KBM-7 (cell line): ENCODE measurements at places on chromosomes 12 and 14.
A peak's percentile ranks its signal among the peaks of the same experiment; 100 is the strongest.

- DNase-seq, result peak; percentile 90
Measured at GRCh38 chr14:24013654-24014514, 25.2 kb downstream of the DHRS4L2 start.

- DNase-seq, result no peak
Measured at GRCh38 chr12:48580831-48581230, 11.0 kb upstream of the LALBA start.

- DNase-seq, result no peak
Measured at GRCh38 chr12:126464153-126464552, 1398.9 kb downstream of the AACS start.

- no peak for DNase-seq
Measured at GRCh38 chr12:101173197-101173749, 36.8 kb downstream of the SLC5A8 start.

GRCh38 chr14:85701763-85702162, 171.8 kb downstream of the FLRT2 start:
- DNase-seq, result no peak

DNA sequence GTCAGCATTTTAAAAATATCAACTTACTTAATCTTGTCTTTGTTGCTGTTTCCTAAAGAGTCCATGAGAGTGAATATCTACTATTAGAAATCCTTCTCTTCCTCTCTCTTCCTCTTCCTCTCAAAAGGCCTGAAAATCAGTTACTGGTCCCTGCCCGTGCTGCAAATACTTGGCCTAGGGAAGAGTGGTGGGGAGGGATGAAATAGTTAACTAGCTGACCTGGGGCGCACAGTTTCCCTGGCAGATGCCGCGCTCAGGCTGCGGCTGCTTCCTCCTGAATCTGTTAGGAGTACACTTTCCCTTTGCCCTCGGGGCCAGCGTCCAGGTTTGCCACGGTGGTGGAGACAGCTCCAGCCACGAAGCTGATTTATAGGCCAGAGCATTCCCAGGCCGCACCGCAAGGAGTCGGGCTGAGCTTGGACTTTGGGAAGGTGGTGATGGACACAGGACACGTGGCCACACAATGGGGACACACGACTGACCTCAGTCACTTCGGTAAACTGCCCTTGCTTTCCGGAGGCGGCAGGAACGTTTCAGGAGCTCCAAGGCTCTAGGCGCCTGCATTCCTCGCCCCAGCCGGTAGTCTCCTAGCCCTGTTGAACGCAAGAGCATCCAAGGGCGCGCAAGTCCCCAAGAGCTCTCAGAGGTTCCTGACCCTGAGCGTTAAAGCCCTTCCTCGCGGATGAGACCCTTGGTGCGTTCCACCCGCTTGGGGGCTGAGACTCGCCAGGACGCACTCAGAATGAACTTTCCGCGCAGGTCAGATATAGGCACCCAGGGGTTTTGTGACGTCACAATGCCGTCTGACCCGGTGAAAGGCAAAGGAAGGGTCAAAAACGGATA, 7.1 kb upstream of the ASCL1 start:
- DNase-seq, result no peak

DNA sequence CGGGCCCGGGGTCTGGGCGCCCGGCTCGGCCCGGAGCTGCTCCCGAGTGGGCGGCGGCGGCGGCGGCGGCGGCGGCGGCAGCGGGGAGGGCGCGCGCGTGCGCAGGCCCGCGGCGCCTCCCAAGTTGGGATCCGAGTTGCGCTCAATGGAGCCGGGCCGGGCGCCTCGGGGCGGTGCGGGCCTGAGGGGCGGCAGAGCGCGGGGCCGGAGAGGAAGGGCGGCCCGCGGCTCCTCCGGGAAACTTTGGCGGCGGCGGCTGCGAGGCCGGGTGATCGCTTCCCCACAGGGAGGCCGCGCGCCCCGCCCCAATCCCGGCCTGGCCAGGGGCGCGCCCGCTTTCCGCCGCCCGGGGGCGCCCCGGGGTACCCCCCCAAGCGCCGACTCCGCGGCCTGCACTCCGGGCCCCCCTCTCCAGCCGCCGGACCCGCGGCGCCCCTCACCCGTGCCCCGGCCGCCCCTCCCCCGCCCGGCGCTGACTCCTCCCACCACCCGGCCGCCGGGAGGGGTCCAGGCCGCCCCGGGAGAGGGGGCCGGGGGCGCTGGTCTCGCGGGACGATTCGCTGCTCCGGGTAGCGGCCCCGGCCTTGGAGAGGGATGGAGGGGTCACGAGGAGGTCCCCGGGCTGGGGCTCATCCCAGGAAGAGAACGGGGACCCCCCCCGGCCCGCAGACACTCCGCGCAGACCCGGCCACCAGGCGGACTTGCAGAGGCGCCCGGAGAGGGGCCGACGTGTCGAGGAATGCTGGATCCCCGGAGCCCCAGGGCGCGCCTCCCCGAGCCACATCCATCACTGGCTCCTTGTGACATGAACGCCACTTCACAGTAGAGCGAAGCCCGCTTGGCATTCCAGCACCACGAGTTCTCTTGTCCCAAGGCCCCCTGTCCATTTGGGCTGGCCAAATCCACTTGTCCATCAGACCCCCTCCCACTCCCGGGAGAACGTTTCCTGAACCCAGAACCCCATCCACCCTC, at the start of gene RILPL1:
Gene RILPL1 (minus strand): TSS at position 48 of the 972 bp plus-strand sequence. CDS start 237 bp downstream, outside the sequence.
- DNase-seq, result peak; percentile 48

DNA sequence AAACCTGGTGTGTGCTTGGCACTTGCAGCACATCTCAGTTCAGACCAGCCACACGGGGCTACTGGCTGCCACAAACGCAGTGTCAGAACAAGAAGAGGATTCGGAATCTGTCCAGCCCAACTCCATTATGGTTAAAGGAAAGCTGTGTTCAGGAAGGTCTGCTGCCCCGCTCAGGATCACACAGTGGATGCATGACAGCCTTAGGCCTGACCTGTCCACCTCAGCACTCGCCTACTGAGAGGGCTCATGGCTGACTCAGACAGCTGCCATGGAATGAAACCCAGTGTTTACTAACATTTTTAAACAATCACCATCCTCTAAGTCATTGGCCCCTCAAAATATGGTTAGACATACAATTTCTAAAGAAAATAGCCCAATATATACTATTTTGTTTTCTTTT, 5.6 kb upstream of the NIN start:
- no peak for DNase-seq

DNA sequence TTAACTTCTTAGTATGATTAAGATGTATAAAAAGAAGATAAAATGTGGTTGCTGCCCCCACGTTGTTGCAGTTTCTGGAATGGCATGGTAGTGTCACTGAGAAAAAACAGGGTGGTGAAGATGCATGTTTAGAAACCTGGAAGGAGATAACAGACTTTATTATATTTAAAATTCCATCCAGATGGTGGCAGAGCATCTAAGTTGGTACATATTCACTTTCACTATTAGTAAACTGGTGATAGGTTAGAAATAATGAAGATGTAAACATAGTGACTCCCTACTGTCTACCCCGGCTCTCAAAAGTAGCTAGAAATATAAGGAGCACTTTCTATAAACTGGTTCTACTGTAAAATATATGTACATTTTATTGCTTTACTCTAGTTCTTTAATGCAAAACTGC, 279.3 kb downstream of the NPAS3 start:
- no peak for DNase-seq

DNA sequence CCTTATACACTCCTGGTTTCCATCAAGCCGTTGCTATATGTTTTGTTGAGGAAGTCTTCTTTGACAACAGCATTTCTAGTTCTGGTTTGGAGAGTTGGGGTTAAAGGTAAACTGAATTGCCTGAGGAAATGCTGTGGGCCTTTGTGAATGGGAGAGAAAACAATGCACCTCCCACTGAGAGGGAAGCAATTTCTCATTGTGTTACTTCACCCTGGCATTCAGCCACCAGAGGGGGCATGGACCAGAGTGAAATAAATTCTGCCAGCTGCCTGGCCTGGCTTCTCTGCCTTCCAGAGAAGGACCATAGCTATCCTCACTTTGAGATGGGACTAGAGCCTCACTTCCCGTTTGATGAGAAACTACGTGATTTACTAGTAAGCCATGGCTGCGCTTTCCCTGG, 475.3 kb downstream of the EGLN3 start:
- DNase-seq, result peak; percentile 4

- DNase-seq, result no peak
Measured at GRCh38 chr14:73809391-73809790, 42.2 kb upstream of the PTGR2 start.

- DNase-seq, result peak; percentile 22
Measured at GRCh38 chr12:47990351-47991105, 13.7 kb downstream of the COL2A1 start.

- no peak for DNase-seq
Measured at GRCh38 chr12:26120561-26121274, 4.1 kb downstream of the BHLHE41 start.

DNA sequence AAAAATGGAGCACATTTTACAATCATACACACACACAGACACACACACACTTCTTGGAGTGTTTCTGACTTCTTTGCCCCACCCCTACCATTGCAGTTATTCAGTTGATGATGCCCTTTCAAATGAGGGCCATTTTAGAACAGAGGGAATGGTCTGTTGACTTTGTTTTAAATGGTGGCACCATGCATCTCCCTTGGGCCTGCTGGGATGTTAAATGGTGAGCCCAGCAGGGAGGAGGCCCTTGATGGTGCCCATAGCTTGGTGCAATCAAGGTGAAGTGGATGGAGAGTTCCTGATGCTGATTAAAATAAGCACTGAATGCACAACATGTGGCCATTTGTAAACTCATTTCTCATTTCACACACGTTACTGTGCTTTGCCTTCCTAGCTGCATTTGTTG, 13.3 kb downstream of the C12orf75 start:
- no peak for DNase-seq

- no peak for DNase-seq
Measured at GRCh38 chr12:112841906-112842305, 50.4 kb downstream of the RPH3A start.

DNA sequence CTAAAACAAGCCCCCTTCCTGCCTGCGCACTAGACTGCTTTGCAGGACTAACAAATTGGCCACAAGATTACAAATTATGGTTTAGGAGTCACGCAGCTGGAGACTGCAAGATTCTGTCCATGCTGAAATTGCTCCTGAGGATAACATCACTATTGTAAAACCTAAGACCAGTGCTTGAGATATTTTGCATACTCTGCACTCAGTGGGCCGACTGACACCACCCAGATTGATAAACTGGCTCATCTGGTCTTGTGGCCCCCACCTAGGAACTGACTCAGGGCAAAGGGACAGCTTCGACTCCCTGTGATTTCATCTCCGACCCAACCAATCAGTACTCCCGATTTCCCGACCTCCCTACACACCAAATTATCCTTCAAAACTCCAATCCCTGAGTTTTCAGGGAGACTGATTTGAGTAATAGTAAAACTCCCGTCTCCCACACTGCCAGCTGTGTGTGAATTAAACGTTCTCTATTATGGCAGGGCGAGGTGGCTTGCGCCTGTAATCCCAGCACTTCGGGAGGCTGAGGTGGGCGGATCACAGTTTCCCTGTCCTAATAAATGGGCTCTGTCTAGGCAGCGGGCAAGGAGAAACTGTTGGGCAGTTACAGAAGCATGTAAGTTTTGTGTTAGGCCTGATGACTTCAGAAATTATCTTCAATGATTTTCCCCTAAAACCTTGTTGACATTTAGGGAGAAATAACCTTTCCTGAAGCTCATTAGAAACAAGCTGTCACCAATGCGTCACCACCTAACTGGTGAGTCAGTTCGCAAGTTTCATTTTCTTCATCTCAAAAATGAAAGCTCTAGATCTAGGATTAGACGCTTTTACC, 5.3 kb upstream of the UBC start:
- no peak for DNase-seq

DNA sequence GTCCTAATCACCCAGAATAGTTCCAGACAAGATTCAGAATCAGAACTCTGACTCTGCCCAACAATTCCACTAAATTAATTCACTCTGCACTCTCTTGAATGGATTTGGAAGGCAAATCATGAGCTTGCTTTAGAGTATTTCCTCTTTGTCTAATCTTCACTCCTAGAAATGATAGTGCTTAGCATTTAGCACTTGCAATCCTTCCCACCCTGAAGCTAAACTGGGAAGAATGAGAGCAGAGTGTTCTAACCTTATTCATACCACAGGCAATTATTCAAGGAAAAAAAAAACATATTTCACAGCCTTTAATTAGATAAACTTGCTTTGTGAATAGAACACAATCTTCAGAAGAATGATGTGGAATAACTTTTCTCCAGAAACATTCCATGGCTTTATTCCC, 264.6 kb downstream of the PAWR start:
- DNase-seq, result no peak

- DNase-seq, result no peak
Measured at GRCh38 chr12:11559626-11560340, 89.7 kb upstream of the ETV6 start.

- peak; percentile 90 for DNase-seq
Measured at GRCh38 chr12:55847603-55848291, 5.0 kb upstream of the MMP19 start.

DNA sequence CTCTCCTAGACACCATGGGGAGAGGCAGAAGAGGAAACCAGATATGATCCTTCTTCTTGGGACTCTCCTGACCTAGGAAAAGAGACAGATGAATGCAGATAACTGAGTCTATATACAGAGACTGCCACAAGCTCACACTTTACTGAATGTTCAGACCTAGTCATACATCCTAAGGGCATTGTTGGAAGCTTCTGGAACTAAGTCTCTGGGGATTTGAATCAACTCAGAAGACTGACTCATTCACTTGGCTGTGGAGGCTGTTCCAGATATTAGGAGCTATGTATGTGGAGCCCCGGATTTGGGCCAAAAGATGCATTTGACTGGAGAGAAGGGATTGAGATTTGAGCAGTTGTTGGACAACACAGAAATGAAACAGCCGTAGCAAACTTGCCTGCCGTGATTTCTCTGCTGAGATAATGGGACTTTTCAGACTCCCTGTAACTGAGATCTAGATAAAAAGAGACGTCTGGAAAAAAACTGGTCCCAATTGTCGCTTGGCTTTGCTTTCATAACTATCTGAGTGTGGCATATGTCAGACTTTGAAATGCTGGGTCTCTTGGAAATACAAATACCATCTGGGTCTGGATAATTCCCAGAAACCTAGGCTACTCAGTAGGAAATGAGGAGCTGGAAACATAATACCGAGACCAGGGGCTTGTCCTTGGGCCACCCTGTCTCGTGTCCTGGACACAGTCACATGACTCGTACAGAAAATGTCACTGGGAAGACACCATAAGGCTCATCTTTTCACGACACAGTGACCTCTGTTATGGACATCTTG, 396.8 kb downstream of the NUAK1 start:
- no peak for DNase-seq

DNA sequence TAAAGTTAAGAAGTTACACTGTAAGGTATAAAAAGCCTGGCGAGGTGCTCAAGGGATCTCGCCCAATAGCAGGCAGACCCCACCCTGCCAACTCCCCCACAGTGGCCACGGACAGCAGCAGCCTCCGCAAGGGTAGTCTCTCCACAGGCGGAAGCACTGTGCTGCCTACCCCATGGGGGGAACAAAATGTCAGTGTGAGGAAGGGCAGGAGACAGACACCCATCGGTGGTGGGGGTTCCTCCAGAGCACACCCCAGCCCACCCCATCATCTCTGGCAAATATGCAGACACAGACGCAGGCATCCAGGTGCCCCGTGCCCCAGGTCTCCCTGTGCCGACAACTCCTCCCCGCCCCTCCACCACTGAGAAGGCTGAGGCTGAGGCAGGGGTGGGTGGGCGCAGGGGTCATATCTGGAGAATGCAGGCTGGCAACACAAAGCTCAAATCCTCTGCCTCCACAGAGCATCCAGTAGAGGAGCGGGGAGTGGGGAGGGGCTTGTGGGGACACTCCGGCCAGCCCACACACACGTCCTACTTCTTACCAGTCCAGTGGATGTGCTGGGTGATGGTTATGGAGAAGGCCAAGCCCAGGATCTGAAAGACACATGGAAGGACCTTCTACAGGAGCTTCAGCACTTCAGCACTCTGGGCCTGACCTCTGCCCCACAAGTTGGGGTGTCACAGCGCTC, 68.3 kb upstream of the DDX11 start:
- DNase-seq, result no peak
